ENCODE measurements at places on chromosomes 2 and 18.

DNA sequence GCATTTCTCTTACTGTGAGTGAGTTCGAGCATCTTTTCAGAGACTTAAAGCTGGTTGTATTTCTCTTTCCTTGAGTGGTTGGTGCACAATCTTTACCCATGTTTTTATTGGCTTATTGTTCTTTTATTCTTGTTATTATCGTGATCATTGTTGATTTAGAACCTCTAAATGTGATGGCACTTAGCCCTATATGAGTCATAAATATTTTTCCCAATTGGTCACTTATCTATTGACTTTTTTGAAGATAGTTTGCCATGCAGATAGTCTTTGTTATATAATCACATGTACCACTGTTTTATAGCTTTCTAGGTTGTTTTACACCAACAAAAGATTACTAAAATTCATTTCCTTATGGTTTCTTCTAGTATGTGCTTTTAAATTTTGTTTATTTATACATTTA lies 141.6 kb upstream of the MSH6 start:
- no peak for DNase-seq

DNA sequence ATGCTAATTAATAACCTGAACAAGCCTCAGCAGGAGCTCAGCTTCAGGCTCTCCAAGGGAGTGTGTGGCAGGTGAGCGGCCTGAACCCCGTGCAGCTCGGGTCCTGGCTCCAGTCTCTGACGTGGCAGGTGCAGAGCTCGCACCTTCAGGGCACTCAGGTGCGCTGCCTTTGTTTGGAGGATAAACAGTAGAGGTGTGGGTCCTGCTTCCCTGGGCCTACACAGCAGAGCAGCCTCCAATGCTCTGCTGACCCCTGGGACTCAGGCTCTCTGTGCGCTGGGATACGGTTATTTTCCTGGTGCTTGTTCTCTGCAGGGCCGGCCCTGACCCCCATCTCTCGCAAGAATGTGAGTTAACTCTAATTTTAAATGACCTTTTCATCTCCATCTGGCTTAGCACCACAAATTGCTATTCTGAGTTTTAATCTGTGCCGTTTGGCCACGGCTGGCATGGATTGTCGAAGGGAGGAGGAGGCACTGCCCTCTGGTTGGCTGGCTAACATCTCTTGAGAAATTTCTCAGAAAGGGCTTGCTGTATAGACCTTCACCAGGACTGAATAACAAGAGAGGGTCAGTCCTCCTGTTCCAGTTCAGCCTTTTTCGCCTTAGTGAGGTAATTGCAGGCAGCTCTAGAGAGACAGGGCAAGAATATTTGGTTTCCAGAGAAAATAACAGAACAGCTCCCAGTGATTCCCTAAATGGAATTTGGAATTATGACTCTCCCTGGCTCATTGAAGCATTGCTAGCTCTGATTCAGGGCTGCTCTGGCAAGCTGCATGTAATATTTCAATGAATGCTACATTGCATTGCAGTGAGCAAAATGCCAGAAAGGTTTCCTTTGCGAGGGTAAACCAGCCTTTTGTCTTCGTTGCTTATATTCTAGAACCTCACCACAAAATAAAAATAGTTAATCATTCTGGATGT lies 161.8 kb downstream of the DCDC2C start:
- DNase-seq: no peak

GRCh38 chr18:2590303-2590702 lies 18.9 kb downstream of the NDC80 start:
- no peak for DNase-seq

GRCh38 chr2:71944806-71945602 lies 202.7 kb downstream of the CYP26B1 start:
- DNase-seq: no peak

- DNase-seq: no peak
These were observed 91.0 kb downstream of the DGKD start for GRCh38 chr2:233445152-233445830.

DNA sequence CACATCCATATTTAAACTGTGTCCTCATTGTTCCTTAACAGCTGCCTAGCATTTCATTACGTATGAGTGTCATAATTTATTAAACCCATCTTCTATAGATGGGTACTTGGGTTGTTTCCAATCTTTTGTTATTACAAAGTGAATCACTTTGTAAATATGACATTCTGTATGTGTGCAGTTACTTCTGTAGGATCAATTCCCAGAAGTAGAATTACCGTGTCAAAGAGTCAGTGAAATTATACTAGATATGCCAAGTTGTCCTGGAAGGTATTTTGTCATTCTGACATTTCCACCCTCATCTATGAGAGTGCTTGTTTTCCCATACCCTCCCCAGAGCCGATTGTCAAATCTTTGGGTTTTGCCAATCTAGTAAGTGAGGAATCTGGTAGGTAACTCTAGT lies 194.5 kb upstream of the APCDD1 start:
- DNase-seq: no peak

GRCh38 chr2:120436885-120437603 lies 91.1 kb downstream of the INHBB start:
- DNase-seq: peak; percentile 29

DNA sequence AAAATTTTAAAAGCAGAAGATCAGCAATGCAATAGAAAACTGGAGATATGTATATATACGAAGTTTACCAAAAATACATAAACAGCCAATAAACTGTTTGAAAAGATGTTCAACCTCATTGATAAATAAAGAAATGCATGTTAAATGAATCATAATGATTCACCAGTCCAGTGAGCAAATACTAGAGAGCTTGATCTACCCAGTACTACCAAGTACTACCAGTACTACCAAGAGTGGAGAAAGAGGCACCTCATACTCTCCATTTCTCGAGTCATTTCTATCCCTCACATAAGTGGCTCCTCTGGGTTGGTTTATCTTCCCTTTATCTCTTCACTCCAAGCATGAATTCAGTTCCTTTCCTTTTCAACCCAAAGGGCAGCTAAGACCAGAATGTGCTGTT lies 138.9 kb downstream of the MREG start:
- DNase-seq: no peak

- DNase-seq: no peak
These were observed 2.5 kb upstream of the ADNP2 start for GRCh38 chr18:80106482-80107051.

- DNase-seq: no peak
These were observed 2.5 kb upstream of the ATG16L1 start for GRCh38 chr2:233248999-233249398.

- DNase-seq: no peak
These were observed 245.6 kb downstream of the TPGS2 start for GRCh38 chr18:36582988-36583745.

DNA sequence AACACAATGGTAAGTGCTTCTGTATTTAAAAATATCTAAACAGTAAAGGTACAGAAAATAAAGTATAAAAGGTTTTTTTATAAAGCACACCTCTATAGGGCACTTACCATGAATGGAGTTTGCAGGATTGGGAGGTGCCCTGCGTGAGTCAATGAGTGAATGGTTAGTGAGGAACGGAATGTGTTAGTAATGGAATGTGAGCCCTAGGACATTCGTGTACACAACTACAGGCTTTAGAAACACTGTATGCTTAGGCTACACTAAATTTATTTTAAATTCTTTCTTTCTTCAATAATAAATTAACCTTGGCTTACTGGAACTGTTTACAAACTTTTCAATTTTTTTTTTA lies 337.9 kb upstream of the SLC39A10 start:
- DNase-seq: no peak

DNA sequence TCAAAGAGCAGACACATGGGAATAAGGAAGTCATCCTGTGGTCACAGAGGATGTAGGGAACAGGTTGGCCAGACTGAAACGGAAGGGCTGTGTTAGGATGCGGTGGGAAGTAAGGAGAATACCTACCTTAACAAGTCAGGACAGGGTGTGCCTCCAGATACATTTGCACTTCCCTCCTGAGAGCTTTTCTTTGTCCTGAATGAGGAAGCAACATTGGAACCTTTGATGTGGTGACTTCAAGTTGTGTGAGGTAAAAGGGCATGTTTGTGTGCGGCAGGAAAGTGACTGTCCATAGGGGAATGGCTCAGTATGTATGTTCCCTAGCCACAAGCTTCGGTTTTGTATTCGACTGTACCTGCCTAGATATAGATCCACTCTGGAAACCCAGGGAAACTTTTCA lies 24.9 kb upstream of the LRRTM1 start:
- no peak for DNase-seq

GRCh38 chr2:17871639-17872038 lies 6.8 kb upstream of the KCNS3 start:
- DNase-seq: no peak

DNA sequence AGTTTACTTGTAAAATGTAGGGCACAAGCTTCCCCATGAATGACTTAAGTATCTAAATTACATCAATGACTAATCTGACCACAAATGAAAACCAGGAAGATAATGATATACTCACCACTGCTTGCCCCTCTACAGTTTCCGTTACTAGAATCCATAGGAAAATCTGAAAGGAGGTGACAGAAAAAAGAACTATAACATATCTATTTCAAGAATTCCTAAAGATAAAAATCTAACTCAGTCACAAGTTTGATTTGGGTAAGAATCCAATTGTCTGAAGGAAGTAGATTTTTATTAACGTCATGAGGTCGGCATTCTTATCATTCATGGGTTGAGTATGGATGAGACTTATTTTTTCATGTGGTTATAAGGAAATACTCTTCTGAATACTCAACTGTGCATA lies 7.8 kb downstream of the FRZB start:
- no peak for DNase-seq

DNA sequence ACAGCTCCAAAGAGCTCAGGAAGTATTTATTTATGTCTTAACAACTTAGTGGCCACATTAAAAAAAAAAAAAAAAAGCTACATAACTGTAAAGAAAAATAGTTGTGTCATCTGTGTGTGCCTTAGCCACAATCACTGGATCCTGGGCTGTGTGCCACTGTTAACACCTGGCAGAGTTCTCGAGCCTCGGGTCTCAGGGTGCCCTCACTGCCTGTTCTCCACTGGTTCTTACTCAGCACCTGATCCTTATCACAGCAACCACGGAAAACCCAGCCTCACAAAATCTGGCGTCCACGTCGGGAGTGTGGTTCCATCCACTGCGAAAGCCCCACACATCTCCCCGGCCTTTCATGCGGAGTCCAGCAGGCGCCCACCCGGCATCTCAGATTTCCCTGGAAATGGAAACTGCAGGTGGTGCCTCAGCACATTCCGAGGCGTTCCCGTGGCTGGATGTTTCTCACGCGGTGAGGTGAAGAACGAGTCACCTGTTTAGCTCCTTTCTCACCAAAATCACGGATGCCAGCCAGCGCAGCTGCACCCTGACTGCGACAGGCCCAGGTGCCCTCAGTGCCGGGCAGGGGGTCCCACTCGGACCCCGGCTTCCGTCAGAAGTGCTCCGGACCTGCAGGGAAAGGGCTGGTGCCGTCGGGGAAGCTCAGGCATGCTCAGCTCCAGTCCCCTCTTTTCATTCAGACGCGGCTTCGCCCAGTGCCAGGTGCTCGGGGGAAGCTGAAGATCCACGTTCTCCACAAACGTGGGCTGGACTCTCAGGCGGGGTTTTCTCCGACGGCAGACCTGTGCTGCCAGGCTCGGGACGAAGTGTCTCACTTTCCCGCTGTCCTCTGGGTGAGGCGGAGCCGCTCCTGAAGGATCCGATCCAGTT lies 198.7 kb upstream of the SALL3 start:
- no peak for DNase-seq

- no peak for DNase-seq
These were observed 68.5 kb downstream of the CTIF start for GRCh38 chr18:48607056-48607984.

DNA sequence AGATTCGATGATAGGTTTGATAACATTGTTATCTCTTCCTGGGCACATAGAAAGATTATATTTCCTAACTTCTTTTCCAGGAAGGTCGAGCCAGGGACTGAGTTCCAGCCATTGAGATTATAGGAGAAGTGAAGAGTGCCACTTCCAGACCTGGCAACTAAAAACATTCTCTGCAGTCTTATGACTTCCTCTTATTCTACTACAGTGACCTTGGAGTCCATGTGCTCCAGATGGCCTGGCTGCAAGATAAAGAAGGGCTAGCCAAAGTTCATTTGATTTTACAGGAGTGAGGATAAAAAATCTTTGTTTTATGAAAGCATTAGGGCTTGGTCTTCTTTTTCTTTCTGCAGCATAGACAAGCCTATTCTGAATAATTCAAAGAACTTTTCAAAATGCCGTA lies 363.0 kb downstream of the FSIP2 start:
- no peak for DNase-seq

- DNase-seq: no peak
These were observed 111.9 kb upstream of the MAPRE2 start for GRCh38 chr18:34929336-34929780.

- no peak for DNase-seq
These were observed 45.1 kb downstream of the RHOB start for GRCh38 chr2:20491739-20492531.

GRCh38 chr18:48816554-48816953 lies 134.2 kb downstream of the SMAD7 start:
- DNase-seq: no peak

DNA sequence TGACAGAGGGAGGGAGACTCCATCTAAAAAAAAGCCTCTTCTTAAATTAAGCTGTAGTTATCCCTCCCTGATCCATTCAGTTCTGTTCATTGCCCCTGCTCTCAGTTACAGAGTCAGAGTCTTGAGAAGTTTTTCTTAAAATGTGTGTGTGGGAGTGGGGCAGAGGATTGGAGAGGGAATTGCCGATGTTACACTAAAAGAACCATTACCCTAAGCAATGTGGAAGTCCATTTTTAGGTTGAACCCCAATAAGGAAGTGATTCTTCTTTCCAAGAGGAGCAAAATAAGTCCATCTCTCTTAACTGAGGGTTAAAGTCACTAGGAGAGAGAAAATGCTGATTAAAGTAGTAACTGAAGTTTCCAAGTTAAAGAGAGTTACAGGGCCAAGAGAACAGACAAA lies 21.2 kb upstream of the THOC1 start:
- no peak for DNase-seq

DNA sequence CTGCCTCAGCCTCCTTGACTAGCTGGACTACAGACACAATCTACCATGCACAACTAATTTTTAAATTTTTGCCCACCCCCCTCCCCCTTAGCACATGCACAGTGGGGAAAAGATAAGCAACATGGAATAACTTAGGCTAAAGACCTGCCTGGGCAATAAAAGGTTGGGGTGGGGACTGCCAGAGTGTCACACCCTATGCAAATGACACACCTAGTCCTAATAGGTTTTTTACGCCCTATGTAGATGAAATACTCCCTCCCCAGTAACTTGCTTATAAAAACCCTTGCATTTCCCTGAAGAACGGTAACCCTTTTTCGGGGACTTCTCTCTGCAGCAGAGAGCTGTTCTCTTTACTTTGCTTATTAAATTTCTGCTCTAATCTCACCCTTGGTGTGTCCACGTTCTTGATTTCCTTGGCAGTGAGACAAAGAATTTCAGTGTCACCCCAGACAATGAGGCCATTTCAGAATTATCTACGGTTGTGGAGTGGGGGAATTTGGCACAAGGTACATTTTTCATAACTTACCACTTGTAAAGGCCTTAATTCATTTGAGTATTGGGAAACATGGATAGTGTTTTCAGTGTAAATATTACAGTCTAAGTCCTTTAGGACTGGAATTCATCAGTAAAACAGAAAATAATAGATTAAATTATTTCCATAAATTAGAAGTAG lies 109.2 kb downstream of the NOL4 start:
- no peak for DNase-seq

DNA sequence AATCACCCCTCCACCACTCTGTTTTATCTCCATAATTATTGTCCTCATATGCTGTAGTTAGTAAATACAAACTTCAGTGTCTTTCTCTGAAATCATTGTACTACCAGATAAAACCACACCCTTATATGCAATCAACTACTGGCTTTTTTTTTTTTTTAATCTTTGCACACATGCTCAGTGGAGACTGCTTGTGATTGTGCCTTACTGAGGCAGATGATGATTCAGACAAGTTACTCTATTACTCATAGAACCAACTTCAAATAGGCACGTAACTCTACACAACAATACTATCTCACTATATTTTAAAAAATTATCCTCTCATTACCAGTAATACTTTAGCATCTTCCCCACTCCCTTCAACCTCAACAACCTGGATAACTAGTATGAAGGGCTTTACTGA lies 1278.4 kb upstream of the PIK3C3 start:
- DNase-seq: no peak
